ENCODE measurements at places on chromosomes 12 and 14.
A peak's percentile ranks its signal among the peaks of the same experiment; 100 is the strongest.

GRCh38 chr14:101357559-101358319, 203.6 kb upstream of the DIO3 start:
- no peak for DNase-seq

DNA sequence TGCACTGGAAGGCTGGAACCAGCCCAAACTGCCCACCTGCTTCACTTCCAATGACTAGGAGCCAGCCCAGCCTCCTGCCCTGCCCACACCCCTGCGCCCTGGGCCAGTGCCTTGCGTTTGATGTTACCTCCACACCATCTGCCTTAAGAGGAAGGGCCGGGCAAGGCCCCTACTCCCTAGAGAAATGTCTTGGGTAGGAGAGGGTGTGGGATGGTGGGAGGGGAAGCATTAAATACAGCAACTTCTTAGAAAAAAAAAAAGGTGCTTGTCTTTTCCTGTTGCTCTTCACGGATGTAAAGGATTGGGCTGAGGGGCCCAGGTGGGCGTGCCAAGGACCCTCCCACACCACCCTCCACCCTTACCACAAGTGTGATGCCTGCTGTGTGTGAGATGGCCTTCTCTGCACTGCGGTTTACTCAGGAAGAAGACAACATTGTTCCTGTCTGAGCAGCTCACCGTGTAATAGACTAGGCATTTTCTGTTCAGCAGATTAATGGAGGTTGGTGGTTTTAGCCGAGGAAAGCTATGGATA, 99.9 kb downstream of the NINJ2 start:
- no peak for DNase-seq

- no peak for DNase-seq
Measured at GRCh38 chr14:20797164-20797563, 5.5 kb downstream of the RNASE1 start.

DNA sequence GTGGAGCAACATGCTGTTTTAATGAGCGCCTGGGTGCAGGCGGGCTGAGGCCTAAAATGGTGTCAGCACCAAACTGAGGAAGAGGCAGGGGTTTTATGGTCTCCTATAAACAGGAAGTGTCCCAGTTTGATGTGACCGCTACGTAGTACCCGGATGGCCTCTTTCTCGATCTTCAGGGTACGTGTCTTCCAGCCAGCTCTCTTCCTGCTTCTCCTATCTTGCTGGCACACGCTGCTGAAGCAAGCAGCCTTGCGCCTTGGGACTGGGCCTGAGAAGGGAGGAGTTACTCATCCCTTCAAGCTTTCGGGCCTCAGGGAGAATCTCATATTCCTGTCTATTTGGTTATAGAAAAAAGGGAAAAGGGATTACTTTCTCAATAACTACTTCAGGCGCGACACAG, 28.2 kb upstream of the RNASE1 start:
- DNase-seq: no peak

GRCh38 chr14:67663633-67664032, 10.8 kb downstream of the VTI1B start:
- no peak for DNase-seq

GRCh38 chr12:58931518-58931917, 11.2 kb upstream of the LRIG3 start:
- no peak for DNase-seq

DNA sequence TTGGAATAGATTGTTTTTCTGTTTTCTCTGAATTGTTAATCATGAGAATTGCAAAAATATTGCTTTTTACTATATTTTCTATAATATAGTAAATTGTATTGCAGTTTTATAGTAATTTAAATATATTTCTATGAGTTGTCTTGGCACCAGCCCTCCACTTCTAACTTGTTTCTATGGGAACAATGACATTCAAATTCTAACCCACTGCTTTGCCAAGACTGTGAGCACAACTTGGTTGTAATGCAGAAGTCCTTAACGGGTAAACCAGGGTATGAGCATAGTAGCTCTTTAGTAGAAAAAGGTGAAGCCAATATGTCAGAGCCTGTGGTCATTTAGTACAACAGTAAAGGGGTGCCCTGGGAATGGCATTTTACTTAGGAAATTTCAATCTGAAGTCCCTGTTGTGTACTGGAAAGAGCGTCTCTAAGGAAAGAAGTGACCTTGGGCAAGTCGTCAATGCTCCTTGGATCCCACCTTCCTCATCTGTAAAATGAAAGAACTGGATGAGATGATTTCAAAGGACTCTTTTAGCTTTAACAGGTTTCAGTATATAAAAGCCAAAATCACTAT, 283.3 kb downstream of the ATP23 start:
- DNase-seq: peak; percentile 73

GRCh38 chr14:35400648-35401421, 3.7 kb downstream of the NFKBIA start:
- DNase-seq: no peak

DNA sequence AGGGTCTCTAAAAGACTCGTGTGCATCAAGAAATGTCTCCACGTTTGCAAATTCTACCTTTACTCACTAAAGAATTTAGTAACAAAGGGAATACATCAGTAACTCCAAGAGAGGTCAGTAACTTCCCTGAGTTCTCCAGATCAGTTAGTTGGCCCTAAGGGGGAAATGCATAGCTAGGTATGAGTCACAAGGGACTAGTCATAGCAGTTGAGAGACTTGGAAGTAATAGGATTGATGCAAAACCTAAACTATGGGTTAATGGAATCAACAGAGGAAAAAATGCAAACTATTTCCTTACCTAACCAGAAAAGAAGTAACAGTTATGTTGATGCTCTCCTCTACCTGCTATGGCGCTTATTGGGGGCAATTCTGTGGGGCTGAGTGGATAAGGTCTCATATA, 148.8 kb upstream of the GARIN6 start:
- no peak for DNase-seq

- no peak for DNase-seq
Measured at GRCh38 chr12:120481022-120481767, 11.6 kb upstream of the SRSF9 start.

GRCh38 chr14:49479432-49479831, 106.7 kb downstream of the RPS29 start:
- DNase-seq: no peak

- no peak for DNase-seq
Measured at GRCh38 chr14:40312296-40312695, 880.1 kb upstream of the FBXO33 start.

GRCh38 chr12:18467620-18468245, 206.4 kb downstream of the PIK3C2G start:
- DNase-seq: no peak

DNA sequence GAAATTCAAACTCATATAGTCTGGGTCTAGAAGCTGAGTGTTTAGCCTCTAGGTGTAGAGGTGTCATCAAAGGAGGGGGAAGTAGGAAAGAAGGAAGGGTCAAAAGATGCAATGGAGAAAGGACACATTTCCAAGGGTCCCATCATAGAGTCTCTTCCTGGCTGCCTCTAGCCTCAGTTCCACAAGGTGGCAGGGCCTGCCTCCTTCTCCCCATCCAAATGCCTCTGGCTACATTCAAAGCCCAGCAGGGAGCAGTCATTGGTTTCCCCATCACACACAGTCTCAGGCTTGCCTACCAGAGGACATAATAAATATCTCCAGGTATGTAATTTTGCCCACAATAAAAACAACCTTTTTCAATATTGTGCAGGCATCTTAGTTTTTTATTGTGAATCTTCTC, 2.1 kb upstream of the CCT2 start:
- DNase-seq: no peak

DNA sequence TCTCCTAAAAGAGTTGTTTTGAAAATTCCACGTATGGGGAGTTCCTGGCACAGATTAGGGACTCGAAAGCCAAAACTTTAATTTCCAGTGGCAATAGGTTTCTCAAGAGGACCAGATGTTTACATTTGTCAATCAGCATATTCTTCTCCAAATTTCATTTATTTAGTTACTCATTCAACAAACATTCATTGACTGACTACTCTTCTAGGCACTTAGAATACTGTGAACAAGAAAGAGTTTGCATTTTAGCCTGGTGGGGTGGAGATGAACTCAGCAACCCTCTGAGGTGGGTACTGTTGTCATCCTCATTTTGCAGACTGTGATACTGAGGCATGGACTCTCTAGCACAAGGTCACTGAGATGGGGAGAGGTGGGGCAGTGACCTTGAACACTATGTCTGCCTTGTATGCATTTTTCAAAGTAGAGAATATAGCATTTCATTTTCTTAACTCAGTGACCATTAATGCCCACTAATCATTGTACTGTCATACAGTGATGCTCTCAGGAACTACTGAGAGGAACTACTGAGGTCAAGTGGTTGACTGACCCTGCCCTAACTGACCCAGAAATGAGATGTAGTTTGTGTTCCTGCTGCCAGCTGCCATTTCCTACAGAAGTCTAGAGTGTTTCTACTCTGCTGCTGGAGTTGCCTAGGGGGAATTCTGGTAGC, 2.2 kb downstream of the L3HYPDH start:
- no peak for DNase-seq

DNA sequence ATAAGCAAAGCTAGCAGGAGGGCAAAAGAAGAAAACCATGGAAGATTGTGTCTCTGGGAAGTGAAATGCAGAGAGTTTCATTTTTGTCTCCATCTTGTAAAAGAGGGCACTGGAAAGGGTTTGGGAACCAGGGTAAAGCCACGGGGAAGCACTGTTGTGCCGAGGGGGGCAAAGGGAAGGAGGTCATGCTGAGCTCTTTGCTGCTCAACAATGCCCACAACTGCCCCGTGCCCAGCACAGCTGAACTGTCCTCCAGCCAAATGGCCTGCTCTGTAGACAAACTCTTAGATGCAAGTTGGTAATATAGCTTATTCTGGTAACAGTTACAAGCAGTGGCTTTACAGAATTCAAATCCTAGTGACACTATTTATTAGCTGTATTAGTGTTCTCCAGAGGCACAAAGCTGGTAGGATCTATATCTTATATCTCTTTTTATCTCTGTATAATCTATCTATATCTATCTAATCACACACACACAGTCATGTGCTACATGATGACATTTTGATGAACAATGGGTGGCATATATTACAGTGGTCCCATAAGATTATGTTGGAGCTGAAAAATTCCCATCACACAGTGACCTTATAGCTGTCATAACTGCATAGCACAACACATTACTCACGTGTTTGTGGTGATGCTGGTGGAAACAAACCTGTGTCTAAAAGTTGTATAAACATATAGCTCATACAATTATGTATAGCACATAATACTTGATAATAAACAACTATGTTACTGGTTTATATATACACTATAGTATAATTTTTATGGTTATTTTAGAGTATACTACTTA, 203.4 kb upstream of the DDHD1 start:
- no peak for DNase-seq

DNA sequence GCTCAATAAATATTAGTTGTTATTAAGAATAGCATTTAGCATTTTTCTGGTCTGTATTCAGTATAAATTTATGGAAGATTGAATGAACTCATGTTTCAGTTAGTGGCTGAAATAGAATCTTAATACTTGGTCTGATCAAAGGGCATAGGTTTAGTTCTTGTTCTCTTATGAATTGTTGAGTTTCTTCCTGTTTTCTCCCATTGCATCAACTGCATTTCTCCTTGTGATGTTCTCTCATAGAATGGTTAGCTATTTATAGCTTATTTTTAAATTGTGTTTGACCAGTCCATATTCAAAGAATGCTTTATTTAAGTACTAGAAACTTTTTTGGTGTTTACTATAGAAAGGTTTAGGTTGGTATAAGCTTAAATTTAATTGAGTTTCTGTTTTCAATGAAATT, 29.8 kb downstream of the APAF1 start:
- no peak for DNase-seq

- DNase-seq: no peak
Measured at GRCh38 chr12:66352197-66352596, 49.9 kb downstream of the HELB start.

- DNase-seq: no peak
Measured at GRCh38 chr12:83039413-83039812, 352.7 kb downstream of the TMTC2 start.

DNA sequence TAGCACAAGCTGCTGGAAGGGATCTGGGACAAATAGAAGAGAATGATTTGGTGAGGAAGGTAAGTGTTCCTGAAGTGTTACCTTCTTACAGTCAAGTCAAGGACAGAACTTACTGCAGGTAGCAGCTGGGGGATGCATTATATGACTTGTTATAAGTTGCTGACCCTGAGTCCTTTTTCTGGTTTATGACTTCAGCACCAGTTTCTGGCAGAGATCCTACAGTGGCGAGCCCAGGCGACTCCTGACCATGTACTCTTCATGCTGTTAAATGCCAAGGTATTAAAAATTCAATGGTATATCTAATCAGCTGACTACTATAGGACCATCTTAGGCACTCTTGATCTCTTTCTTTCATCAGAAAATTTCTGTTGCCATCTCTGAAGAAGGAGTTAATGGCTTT, 45.1 kb upstream of the ATF1 start:
- no peak for DNase-seq

DNA sequence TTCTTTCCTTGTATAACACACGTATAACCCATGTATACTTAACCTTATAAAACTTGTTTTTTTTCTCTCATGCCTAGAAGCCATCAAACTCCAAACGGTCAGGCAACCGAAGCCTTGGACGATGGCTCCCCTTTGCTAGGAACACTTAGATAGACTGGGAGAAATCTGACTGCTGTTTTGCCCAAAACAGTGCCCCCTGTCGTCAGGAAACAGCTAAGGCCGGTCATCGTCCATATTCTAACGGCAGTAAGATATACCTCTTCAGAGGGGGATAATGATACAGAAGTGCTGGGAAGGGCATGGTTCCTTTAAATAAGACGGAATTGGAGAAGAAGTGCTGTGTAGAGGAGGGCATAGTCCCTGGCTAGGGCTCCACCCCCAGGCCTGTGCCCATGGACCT, 130.5 kb downstream of the SLC41A2 start:
- DNase-seq: no peak

DNA sequence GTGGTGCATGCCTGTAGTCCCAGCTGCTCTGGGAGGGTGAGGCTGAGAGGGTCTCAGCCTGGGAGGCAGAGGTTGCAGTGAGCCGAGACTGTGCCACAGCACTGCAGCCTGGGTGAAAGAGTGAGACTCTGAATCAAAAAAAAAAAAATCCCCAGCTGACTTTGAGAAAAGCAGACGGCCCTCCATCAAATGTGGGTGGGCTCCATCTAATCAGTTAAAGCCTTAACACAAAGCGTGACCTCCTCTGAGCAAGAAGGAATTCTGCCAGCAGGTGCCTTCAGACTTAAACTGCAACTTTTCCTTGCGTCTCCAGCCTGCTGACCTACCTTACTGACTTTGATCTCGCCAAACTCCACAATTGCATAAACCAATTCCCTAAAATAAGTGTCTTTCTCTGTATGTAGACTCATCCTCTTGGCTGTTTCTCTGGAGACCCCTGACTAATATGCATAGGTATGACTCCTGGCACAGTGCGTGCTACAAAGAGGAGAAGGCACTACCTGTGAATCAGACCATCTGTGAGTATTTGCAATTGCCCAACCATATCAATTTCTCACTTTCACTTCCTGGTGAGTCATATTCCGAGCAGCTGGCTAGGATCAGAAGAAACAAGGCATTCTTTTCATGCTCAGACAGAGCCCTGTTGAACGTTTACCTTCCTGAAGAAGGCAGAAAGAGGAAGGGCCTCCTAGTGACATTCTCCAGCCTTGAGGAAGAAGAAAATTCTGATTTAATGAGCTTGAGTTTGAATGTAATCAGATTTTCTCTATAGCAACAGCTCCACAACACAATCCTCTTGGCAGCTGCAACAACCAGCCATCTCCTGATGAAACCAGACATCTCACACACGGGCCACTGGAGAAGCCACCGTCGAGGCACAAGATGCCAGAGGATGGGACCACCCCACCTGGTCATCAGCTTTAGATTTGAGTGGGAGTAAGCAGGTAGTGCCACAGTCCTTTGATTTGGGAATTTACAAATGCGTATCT, 54.3 kb downstream of the CLMN start:
- DNase-seq: no peak

Data from spinal cord (tissue), 10 donors.